ENCODE measurements at places on chromosomes 7 and 10.

GRCh38 chr7:16404636-16405035, 16.7 kb downstream of the CRPPA start:
- no peak for DNase-seq

GRCh38 chr7:123635551-123636359, 19.9 kb upstream of the LMOD2 start:
- peak; percentile 15 for DNase-seq

- DNase-seq: no peak
Observed at GRCh38 chr7:37421861-37422500, 26.7 kb downstream of the ELMO1 start.

DNA sequence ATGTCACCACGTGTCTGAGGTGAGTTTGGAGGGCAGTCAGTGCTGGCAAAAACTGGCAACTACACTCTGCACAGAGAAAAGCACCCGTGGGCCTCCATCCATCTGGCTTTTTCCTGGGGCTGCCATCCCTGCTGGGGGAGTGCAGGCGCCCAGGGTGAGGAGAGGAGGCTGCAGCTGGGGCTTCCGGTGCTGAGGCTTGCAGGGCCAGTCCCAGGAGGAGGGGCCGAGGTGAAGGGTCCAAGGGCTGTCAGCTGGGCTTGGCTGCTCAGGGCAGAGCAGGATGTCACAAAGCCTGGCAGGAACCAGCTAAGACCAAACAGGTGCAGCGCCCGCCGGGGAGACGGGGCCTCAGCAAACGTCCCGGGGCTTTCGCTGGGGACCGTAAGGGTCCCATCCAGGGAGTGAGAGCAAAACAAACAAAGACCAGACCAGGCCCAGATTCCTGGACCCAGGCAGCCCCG, 77.2 kb downstream of the CFAP46 start:
- DNase-seq: no peak

GRCh38 chr7:36787933-36788378, 63.7 kb upstream of the AOAH start:
- DNase-seq: no peak

- no peak for DNase-seq
Observed at GRCh38 chr7:110075450-110075849, 1015.5 kb upstream of the LRRN3 start.

DNA sequence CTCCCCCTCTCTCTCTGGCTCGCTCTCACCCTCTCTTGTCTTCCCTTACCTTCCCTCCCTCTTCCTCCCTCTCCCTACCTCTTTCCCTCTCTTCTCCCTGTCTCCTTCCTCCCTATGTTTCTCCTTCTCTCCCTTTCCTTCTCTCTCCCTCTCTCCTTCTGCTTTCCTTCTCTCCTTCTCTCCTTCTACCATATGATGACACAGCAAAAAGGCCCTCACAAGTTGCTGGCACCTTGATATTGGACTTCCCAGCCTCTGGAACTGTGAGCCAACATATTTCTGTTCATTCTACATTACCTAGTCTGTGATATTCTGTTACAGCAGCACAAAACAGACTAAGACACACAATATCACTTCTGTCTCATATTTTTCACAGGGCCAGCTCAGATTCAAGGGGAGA, 135.0 kb downstream of the ADAM22 start:
- DNase-seq: no peak

- no peak for DNase-seq
Observed at GRCh38 chr10:76350583-76350982, 919.2 kb downstream of the LRMDA start.

DNA sequence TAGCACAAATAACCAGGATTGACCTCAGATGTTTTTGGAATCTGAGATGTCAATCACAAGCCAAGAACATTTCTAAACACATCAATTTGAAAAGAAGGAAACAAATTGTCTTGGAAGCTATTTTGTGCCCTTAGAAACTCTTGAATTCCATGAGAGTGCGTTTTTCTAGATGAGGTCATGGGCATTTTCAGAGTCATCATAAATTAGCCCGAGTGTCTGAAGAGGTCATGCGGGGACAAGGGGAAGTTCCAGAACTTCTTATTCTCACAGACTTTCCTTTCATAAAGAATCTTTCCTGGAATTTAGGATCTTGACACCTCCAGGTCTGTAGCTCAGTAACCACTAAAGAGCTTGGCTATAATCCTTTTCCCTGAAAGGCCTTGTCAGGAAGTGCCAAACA, 28.2 kb downstream of the IL2RA start:
- no peak for DNase-seq

DNA sequence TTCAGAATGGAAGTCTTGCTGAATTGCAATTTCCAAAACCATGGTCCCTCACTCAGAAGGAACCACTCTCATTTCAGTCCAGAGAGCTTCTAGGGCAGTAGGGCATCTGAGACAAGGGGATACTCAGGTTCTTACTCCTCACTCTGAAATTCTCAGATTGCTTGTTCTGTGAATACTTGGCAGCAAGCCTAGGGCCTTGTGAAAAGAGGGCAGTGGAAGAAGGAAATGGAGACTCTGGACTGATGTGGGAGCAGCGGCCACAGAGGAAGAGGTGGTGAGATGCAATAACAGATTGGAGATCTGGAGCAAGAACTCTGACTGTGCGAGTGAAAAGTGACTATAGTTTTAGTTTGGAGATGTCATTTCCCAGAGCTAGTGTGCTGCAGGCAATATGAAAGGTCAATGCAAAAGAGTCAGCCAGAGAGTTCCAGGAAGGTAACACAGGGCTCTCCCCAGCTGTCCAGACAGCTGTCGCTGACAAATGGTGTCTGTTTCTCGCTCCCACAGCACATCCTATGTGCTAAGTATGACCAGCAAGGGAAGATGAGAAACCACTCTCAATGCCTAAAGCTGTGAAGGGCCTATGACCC, 291.6 kb upstream of the KIAA1217 start:
- DNase-seq: no peak

DNA sequence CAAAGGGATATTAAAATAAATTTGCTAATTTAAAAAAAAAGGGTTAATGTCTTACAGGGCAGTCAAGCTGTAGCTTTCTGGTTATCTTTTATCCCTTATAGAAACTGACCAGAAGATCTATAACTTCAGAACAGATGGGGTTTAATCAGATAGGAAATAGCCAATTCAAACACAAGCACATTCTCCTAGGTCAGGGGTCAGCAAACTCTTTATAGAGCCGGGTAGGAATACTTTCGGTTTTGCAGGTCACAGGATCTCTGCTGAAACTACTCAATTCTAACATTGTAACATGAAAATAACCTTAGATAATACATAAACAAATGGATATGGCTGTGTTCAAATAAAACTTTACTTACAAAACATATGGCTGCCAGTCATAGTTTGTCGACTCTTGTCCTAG, 479.8 kb downstream of the ADRA2A start:
- no peak for DNase-seq

GRCh38 chr7:3069771-3070449, 26.2 kb upstream of the CARD11 start:
- no peak for DNase-seq

DNA sequence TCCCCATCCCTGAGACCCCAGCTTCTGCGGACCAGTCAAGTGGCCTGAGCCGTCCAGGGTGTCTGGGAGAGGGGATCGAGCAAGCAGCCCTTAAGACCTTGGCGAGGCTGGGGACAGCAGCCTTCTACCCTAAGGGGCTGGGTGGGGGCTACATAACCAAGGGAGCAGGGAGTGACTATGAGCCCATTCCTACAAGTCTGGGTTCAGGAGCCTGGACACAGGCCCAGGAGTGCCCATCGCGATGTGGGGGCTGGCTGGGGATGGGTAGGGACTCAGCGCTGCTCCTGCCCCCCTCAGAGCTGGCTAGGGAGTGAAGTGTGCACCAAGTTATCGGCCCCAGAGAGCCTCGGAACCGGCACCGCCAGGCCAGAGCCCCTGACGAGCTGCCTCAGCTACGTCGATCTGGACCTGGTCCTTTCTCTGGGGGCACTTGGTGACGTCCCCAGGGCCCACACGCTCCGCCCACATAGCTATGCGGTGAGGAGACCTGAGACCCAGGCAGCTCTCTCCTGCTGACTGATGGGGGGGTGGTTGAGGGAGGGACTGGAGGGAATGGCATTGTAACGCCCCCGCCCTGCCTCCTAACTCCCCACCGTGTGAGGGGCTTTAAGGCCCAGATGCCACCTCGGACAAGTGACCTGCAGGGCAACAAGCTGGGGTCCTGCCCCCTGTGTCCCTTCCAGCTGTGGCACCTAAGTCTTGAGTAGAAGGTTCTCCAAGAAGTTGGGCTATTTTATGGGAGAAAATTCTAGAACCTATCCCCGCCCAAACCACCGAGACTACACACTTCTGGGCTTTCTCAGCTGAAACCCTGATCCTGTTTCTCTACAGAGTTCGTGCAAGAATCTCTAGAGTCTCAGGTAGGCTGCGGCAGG, 2.5 kb downstream of the SAP25 start:
- DNase-seq: peak; percentile 50

DNA sequence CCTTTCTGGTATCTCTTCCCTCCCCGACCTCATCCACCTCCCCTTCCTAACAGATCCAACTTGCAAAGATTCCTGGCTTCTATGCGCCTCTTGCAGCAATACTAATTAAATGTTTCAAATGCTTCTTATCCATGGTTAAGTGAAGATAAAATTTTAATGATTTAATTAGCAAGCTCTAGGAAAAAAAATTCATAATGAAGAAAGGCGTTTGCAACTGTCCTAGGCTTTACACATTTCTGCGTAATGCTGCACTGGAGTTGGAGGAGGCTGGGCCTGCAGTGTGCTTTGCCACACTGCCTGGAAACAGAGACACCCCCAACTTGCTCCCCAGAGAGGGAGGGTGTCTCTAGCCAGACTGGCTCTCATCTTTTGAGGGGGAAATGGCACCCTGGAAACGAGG, 123.9 kb upstream of the CARD11 start:
- no peak for DNase-seq

GRCh38 chr7:64174941-64175340, 32.1 kb upstream of the ZNF735 start:
- no peak for DNase-seq

DNA sequence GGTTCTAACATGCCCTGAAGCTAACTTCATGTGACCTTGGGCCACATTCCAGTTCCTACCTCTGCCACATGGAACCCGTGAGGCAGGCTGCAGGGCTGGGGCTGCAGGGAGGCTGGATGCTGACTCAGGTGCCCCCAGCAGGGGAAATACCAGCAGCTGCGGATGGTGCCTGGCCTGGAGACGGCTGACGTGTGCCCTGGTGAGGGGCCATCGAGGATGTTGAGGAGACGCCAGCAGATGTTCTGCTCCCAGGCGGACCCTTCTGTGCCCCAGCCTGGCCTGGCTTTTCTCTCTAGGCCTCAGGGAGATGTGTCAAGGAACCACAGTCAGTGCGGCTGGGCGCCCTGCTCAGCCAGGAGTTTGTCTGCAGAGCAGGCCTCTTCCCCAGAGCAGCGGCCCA, 8.8 kb downstream of the BAG3 start:
- no peak for DNase-seq

GRCh38 chr10:120734483-120735078, 116.6 kb upstream of the WDR11 start:
- no peak for DNase-seq

- no peak for DNase-seq
Observed at GRCh38 chr7:27518561-27519350, 143.9 kb downstream of the HIBADH start.

DNA sequence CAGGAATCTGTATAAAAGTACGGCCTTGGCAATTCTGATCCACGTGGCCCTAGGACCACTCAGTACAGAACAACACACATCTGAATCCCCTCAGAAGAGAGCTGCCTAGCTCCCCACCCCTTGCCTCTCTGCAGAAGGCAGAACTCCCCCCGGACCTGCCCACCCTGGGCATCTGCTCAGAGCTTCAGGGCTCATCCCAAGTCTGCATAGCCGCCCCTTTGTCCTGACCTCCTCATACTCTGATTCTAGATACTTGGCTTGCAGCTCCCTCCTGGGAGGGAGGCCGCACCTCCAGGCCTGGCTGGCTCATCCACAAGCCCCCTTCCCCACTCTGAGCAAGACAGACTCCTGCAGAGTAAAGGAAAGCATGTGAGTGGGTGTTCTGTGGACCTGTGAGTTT, 49.6 kb downstream of the GRID1 start:
- no peak for DNase-seq

DNA sequence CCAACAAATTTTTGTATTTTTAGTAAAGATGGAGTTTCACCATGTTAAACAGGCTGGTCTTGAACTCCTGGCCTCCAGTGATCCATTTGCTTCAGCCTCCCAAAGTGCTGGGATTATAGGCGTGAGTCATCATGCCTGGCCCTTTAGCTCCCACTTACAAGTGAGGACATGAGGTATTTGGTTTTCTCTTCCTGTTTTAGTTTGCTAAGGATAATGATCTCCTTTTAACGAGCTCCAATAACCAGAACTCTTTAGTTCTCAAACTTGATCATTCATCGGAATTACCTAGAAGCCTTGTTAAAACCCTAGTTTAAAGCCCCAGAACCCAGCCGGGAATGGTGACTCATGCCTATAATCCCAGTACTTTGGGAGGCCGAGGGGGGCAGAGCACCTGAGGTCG, 481.4 kb downstream of the TYW1 start:
- no peak for DNase-seq

DNA sequence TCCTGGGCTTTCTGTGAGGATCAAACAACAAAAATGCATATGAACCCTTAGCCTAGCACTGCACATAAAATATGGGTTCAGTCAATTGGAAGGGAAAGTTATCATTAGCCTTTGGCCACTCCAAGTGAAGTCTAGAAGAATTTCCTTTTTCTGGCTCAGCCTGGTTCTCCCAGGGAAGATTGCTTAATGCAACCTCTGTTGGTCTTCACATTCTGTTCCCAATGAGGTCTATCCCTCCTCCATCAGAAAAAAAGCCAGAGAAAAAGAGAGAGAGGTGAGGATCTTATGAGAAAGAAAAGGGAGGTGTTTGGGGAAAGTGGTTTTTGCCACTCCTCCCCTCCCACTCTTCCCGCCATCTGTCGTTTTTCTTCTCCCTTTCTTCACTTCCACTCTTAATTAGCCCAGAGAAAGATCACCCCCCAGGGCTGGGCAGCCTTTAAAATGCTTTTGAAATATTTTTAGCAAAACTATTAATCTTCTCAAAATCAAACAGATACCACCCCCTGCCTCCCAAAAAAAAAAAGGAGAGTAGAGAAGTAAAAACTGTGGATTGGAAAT, 31.1 kb downstream of the CPVL start:
- no peak for DNase-seq

DNA sequence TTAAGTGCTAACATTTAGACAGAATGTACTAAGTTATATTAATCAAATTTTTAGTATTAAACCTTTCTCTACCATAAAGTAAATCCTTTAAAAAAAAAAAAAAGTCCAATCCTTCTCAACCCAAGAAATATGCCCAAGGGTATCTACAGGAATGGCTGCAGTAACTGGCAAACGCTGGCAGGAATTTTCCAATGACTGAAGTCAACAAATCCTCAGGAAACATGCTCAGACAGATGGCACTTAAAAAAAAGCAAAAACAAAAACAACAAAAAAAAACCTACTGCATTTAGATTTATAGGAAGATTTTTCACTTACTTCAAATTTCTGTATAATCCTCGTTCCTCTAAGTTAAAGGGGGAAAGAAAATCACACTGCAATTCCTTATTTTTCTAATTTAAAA, 666 bp downstream of the SVIL start:
- DNase-seq: no peak

DNA sequence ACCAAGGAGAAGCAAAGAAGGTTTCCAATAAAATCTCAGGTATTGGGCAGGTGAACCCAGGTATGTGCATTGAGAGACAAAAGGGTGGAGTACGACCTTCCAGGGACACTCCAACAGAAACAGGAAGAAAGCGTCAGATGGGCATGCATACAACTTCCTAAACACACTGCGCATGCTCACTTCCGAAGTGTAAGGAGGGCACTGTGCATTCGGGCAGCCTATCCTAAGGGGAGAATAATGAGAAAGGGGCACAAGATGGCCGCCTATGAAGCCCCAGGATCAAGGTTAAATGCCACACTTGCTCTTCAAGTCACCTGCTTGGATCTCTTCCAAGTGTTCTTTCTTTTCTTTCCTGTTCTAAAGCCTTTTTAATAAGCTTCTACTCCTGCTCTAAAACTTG, 39.4 kb upstream of the PRSS1 start:
- DNase-seq: no peak

All from G401 (cell line).